CD4-positive, alpha-beta T cell treated with Interleukin-2 at 100 ng/mL for 4 hours (primary cell): ENCODE measurements at places on chromosomes 5 and 9.

DNA sequence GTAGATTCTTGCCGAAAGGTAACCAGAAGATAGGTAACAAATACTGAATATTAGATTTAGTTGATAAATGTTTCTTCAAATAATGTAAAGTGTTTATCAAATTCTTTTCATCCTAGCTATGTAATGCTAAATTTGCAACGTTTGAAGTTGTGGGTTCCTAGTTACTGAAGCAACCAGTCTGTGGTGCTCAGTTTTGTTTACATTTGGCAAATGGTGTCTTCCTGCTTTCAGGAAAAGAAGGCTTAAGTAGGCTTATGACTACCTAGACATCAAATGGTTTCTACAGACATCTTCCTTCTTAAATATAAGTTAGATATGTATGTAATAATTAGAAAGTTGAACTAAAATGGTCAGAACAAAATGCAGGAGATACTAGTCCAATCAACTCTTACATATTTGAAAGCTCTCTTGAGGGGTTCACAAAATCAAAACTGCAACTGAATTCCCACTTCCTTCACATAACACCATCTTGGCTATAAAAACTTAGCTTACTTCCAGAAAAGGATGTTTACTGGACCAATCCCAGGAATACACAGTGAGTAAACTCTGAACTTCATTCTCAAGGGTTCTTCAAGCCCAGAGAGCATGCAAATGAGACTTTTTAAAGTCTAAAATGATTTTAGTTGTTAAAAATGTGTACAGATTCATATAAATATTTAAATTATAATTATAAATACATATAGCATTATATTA, 125.7 kb upstream of the ITGA1 start:
- DNase-seq: no peak

GRCh38 chr9:94811074-94811473, 84.6 kb downstream of the AOPEP start:
- no peak for DNase-seq

DNA sequence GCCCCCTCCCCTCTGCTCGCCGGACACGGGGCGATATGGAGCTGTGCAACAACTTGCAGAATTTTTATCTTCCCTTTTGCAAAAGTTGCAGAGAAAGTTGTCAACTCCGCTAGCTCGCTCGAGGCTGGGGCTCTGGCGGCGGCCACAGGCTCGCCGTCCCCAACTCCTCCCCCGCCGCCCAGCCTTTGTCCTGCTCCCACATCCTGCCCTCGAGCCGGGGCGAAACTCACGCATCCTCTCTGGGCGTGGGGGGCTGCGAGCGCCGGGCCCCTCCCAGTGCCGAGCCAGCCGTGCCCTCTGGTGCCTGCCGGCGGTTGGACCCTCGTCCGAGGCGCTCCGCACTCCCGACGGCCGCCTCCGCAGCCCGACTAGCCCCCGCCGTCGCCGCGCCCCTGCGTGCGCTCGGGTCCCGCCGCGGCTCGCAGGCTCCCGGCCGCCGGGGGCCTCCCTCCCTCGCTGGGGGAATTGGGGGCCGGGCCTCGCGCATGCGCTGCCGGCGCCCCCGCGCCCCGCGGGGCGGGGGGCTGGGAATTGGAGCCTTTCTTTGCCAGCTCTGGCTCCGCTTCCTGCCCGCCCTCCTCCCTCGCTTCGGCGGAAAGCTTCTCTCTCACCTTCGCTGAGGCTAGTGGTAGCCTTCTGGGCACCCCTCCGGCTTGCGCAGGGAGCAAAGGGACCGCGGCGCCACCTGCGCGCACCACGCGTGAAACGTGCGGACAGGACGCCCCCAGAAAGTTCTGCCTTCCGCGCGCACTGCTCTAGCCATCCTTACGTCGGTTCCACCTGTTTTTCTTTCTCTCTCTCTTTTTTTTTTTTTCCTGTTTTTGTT, at the start of gene CCNJL:
CCNJL (minus strand) TSS at position 431 of the 826 bp plus-strand sequence. CDS start 641 bp downstream, outside the sequence.
- no peak for DNase-seq

DNA sequence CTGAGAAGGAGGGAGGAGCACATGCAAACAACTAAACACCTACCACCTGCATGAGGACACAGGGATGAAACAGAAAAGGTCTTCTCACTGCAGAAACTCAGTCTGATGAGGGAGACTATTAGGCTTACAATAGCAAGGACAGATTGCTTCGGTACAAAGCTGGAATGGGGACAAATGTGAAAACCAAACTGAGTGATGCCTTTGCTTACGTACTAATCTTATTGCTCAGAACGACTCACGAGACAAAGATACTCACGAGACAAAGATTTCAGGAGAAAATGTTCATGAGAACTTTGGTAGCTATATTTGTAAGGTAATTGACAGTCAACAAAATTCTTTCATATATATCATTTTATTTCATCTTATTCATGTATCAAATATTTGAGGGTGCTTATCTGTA, 71.9 kb upstream of the TAF1L start:
- no peak for DNase-seq

DNA sequence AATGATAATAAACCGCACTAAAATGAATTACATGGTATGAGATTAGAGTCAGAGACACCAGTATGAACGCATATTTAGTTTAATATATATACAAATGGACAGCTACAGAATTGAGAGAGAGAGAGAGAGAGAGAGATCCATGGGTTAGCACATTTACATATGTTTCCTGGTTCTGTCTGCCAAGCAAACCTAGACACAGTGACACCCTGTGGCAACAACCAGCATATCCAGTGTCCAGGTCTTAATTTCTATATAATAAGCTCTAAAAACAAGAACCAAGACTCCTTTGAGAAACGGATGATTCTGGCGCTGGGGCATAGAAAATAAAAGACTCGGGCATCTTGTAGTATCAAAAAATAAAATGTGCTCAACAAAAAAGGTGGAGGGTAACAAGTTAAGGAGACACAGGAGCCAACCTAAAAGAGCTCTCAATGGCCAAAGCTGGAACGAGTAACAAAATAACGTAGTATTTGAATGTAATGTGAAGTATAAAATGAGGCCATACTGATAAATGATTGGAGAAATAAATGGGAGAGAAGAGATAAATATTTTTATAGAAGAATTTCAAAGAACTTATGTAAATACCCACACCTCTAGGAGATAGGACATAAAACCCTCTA, 84.5 kb downstream of the RFX3 start:
- DNase-seq: peak; percentile 51
